Left renal cortex interstitium (tissue), 4 donors: ENCODE measurements at places on chromosomes 7 and 10.
A peak's percentile ranks its signal among the peaks of the same experiment; 100 is the strongest.

- no peak for DNase-seq
Observed at GRCh38 chr10:69439813-69440506, 11.3 kb upstream of the TSPAN15 start.

DNA sequence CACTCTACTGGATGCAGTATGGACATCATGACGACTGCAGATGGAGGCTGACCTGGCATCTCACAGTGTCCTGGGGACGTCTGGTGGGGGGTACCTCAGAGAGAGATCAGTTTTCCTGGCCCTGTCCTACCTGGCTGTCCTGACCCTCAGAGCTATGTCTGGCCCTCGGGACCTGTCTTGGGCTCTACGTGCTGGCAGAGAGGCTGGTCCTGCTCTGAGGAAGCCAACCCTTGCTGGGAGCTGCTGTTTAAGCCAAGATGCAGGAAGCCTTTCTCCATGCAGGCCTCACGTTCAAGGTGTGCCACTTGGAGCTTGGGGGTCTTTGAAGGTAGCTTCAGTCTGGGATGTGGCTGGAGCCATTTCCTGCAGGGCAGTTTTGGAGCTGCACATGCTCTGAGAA lies 42.1 kb upstream of the CXCL12 start:
- no peak for DNase-seq

- no peak for DNase-seq
Observed at GRCh38 chr10:96767611-96768010, 47.3 kb upstream of the PIK3AP1 start.

- no peak for DNase-seq
Observed at GRCh38 chr10:6498771-6499170, 81.3 kb downstream of the PRKCQ start.

DNA sequence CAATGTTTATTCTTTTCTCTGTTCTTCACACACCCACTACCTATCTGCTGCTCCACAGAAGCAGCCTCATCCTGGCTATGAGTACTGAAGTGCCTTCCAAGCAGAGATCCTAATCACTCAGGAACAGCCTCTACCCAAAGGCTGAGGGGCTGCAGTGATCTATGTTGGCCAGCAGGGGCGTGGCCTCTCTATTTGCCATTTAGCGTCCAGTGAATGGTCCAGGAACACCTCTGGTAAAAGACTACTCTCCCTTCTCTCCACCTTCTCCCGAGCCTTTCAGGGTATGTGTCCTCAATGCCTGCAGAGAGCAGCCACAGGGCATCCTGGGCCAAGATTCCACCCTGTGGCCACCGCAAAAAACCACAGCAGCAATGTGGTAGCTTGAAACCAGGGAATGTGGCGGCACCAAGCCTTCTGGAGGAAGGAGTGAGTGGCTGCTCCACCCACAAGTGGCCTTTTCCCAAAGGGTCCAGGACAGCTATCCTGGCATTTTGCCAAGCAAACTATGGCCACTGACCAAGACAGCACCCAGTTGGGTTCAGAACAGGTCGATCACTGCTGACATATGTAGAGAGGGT lies 70.9 kb downstream of the SYPL1 start:
- DNase-seq, result no peak

- DNase-seq, result no peak
Observed at GRCh38 chr7:55438757-55439525, 73.8 kb downstream of the LANCL2 start.

DNA sequence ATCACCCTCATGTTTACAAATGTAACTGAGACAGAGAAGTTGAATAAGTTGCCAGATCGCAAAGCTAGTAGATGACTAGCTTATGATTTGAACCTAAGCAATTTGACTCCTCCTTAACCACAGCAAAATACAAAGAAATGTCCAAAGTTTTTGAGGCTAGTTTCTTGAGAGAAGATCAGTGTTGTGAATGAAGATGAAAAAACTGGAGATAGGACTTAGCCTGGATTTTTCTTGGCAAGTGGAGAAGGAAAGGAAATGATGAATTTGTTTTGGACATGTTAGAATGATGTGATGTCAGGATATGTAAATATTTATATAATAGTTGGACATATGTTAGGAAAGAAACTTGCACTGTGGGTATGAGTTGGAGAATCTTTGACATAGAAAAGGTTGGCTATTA lies 149.8 kb downstream of the LSMEM1 start:
- DNase-seq, result no peak

DNA sequence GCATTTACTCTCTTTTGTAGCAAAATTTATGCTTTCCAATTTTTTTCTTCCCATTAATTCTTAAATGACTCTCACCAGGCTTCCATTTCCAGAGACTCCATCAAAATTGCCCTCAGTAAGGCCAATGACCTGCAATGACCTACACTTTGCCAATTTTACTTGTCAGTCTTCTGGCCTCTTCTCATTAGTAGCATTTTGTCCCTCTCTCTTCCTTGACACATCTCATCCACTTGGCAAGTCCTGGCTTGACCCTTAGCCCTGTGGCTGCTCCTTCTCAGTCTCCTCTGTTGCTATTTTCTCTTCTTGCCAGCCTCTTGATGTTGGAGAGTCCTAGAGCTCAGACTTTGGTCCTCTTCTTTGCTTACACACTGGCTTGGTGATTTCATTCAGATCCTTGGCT lies 166.1 kb upstream of the MTPN start:
- no peak for DNase-seq

- no peak for DNase-seq
Observed at GRCh38 chr10:112663234-112664125, 216.5 kb downstream of the VTI1A start.

DNA sequence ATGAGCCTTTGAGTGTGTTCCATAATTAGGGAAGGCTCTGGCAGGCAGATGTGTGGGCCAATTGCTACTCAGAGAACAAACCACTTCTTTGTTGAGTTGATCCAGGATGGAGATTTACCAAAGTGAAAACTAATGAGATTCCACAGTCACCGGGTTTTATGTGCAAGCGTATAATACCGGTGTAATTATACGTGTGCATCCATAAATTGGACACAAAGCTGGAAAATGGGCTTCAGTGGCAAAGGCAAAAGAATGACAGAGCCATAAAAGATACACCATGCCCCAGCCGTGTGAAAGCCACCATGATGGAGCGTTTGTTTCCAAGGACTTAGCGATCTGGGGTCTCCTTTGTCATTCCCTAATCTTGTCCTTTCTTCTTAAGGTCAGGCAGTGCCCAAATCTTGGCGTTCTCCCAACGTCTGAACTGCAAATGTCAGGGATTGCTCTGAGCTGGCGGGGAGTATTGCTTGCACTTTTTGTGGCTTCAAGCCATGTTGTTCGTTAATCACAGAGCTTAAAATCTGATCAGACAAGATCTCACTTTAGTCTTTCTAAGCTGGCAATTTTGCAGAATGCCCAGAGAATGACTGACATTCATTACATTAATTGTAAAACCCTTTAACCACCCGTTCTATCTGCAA lies 70.1 kb downstream of the NPTX2 start:
- no peak for DNase-seq

DNA sequence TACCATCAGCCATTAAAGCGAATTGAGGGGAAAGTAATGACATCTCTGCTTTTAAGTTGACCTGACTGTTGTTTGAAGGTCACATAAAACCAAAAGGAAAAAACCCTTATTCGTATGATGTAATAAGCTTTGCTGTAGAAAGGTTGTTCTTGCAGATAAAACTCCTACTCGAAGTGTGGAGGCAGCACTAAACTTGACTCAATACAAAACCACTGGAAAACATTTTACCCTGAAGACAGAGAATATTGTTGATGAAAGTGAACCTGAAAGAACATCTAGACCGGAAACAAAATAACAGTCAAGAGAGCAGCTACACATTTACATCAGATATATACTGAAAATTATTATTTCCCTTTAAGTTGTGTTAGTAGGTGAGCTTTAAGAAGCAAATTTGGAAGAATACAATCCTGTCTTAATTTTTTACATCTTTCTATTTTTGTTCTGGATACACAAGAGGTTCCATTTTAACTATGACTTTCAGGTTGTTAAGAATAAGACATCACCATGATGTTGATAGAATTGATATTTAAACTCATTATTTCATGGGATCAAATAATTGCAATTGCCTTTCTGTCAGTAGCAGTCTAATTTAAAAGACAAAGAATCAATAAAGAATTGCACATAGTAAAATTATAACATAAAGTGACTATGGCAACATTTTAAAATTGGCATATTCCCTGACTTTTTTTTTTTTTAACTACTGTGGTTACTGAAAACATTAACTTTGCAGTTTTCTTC lies 6.4 kb downstream of the ETV1 start:
- no peak for DNase-seq

- no peak for DNase-seq
Observed at GRCh38 chr7:1124164-1124563, 35.8 kb downstream of the ZFAND2A start.

DNA sequence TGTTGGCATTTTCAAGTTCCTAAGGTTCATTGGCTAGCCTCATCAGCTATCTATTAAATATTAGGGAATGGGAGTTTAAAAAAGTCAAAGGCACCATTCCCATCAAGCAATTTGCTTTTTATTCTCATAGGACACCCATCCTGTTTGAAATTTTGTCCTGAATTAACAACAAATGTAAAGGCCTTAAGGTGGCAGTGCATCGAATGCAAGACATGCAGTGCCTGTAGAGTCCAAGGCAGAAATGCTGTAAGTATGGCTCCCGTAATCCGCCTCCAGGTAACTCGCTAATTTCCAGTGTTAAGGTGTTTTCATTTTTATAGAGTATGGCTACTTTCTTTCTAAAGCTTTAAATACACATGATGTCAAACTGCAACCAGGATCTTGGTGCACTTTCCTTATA lies 141.9 kb upstream of the SAMD8 start:
- no peak for DNase-seq

DNA sequence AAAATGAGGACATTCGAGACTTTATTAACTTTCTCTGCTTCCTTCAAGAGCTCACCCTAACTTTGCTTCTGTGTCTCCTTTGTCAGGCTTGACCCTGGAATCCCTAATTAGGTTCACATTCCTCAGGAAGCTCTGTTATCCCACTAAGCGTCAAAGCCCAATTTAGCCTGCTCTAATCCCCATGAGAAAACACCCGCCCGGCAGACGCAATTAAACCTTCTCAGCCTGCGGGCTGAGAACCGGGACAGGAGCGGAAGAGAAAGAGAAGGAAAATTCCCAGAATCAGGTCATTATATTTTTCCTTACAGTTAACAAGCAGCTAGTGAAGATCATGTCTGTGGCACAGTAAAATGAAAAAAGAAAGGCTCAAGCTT lies 93.0 kb downstream of the TNS3 start:
- no peak for DNase-seq

GRCh38 chr10:35458500-35459448 lies 122.5 kb downstream of the CCNY start:
- DNase-seq, result peak; percentile 44

- no peak for DNase-seq
Observed at GRCh38 chr10:6494936-6495592, 85.0 kb downstream of the PRKCQ start.
